MM.1S (cell line): ENCODE measurements at places on chromosomes 5 and 9.

DNA sequence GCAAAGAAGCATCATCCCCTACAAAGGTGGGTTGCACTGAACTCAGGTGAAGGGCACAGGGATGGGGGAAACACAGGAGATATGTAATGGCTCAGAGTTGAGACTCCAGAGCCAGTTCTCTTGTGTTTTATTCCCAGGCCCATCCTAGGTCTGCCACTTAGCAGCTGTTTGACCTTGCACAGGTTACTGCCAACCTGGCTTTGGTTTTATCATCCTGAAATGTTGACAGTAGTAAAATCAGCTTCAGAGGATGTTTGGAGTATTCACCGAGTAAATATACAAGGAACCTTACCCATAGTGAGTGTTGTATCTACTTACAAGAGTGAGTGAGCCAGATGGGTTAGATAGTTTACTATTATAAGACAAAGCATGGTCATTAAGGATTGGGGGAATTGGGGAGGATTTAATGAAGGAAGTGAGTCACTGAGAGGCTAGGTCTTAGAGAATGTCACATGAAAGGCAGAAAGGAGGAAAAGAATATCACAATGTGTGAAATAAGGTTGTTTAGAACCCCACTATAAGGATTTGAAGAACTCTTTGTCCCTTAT, 141.3 kb downstream of the MAN2A1 start:
- no peak for DNase-seq

DNA sequence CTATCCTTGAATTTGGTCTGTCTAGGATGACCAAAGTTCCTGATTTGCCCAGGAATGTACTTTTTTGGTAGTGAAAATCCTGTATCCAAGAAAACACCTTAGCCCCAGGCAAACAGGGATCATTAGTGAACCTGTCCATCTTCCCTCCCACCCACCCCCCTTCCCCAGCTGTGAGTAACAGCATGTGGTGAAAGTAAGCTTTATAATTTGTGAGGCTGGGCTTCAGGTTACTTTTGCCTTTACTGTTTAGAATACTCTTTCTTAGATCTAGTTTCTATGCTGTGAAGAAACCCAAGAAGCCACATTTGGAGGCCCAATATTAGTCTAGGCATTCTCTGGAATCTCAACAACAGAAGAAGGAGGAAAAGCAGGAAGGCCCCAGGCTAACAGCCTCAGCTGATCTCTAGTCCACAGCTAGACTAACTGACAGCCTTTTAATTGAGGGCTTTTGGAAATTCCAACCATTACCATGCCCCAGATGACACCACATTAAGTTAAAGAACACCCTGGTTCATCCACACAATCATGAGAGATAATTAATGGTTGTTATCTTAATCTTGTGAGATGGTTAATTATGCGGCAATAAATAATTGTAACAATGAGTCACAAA, 703.0 kb upstream of the NUDT12 start:
- no peak for DNase-seq

DNA sequence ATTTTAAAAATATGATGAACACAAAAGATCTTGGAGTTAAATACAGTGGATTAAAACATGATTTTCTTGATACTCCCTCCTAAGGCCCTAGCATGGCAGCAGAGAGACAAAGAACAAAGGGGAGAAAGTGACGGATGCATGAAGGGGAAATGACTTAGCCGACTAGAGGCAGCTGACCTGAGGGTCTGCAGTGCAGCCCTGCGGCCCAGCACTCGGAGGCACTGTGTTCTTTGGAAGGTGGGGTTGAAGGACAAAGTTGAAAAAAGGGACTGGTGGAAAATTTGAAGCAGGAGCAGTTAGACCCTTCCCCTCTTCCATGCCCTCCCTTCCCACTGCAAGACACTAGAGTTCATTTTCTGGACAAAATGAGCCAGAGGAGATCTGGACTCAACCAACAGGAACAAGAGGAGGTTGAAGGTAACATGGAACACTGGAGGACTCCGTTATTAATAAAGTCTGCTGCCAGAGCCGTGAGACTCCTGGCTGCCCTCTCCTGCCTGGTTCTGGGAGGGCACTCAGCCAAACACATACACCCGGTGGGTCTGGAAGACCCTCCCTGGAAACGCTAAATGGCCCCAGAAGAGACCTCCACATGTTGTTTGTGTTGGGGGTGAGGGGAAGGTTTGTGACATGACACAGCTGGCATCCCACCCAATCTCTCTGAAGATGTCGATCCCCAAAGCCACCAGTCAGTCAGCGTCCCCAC, 98.1 kb downstream of the JMY start:
- no peak for DNase-seq

DNA sequence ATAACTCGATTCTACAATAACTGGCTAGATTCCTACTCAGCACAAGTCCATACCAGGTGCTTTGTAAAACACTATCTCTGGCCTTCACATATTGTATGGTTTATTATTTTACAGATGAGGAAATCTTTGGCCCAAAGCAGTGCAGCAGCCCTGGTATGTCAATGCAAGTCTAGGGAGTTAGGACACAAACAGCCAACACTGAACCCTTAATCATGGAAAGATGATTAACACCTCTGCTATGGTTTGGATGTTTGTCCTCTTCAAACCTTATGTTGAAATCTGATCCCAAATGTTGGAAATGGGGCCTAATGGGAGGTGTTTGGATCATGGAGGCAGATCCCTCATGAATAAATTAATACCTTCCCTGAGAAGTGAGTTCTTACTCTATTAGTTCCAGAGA, 76.6 kb downstream of the MAPKAP1 start:
- DNase-seq, result no peak

- no peak for DNase-seq
Observed at GRCh38 chr9:118529210-118529609, 825.0 kb downstream of the TLR4 start.

DNA sequence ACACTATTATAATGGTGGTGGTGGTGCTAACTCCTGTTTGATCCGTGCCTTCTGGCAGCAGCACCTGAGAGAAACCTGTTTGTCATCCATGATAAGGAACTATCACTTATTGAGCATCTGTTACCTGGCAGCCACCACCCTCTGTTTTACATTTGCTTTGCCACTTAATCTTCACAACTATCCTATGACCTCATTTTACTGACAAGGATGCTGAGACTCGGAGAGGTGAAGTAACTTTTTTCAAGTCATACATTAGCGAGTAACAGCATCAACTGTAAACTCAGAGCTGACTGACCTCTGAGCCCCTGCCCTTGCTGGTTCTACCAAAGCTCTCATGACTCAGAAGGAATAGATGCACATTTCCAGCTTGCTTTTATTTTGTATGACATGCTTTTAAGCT, 81.1 kb downstream of the EGFLAM start:
- DNase-seq, result no peak

GRCh38 chr9:109766351-109766750, 13.6 kb upstream of the PALM2AKAP2 start:
- DNase-seq, result no peak

DNA sequence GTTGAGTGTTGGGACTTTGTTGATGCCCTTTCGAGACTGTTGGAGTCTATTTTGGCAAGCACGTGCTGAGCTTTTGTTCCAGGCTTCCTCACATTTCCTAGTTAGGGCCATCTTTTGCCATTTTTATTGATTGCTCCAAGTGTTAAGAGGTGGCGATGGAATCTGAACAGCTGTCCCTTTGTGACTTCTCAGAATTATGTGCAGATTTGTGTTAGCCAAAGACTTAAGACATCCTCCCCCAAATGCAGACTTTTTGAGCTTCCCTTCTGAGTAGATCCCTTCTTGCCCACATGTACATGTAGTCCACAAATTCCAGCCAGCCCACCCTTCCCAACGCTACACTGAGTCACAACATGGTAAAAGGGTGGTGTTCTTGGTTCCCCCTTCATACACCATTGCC, 59.2 kb downstream of the SPIN1 start:
- DNase-seq, result no peak

DNA sequence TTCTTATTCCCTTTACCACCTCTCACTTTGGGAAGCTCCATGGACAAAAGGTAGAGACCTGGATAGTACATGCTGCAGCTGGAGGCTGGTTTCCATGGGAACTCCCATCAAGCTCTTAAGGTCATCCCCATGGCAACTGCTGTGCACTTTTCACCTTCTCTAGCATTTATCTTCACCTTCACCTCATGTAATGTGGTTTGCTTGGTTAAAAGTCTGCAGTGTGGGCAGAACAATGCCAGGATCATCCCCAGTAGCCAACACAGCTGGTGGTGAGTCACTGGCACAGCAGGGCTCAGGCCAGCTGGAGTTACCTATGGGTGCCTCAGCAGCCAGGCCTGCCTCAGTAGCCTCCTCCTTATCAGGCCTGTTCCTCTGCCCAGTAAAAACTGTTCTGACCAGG, 210.5 kb downstream of the GRIA1 start:
- no peak for DNase-seq

DNA sequence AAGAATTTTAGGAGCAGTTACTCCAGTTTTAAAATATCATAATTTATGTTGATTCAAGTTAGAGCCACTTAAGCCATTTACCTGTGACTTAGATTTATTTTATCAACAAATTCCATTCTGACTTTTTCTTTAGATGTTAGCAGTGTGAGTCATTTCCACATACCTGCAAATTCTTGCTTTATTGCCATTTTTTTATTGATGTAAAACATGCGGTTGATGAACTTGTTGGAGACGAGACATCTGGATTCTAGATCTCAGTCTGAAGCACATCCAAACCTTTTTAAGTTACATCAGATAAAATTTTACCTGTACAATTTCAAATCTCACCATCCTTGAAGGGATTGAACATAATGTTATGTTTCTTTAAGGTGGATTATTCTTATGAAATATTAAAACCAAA, 240.9 kb downstream of the IRX1 start:
- DNase-seq, result no peak

- no peak for DNase-seq
Observed at GRCh38 chr5:142176255-142176654, 67.7 kb downstream of the NDFIP1 start.

DNA sequence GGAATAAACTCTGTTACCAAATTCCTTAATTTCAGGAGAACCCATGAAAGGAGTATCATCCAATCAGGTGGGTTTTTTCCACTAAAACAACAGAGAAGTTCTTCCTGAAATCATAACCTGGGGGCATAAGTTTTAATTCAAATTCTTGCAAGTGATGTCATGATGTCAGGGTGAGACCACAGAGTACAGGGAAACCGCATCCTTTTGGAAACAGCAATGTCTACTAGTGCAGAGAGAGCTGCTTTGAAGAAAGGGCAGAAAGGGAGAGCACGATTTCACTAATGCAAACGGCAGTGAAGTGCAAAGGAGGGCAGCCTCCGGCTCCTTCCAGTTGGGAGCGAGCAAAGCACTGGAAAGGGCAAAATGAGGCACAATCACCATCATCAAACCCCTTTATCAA, 20.6 kb upstream of the CMBL start:
- no peak for DNase-seq

GRCh38 chr9:115672477-115673316, 480.9 kb upstream of the PAPPA start:
- no peak for DNase-seq

GRCh38 chr9:115400796-115401195, 282.8 kb upstream of the TNC start:
- no peak for DNase-seq

GRCh38 chr9:102445181-102445747, 549.9 kb upstream of the CYLC2 start:
- peak; percentile 37 for DNase-seq

DNA sequence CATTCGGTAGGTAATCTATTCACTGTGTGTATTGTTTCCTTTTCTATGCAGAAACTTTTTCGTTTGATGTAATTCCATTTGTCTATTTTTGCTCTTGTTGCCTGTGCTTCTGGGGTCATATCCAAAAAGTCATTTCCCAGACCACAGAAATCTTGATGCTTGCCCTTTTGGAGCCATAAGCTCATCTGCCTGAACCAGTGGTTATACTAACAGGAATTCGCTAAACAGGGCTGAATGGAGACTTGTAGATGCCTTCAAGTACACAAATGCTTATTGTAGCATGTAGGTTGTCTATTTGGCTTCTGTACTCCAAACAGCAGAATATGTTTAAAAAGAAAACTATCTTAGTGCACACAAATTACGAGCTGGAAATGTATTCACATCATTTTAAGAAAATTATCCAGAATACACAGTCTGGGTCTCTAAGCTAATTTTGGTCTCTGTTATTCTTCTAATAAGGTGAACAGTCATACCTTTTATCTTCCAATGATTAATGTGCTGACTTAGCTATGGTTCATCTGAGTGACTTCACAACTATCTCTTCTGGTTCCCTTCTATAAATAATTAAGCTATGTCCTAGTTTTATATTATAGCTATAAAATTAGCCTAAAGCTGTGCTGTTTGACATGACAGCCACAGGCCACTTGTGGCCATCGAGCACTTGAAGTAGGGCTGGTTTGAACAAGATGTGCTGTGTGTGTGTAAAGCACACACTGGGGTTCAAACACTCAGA, 87.6 kb downstream of the DAPK1 start:
- DNase-seq, result no peak

DNA sequence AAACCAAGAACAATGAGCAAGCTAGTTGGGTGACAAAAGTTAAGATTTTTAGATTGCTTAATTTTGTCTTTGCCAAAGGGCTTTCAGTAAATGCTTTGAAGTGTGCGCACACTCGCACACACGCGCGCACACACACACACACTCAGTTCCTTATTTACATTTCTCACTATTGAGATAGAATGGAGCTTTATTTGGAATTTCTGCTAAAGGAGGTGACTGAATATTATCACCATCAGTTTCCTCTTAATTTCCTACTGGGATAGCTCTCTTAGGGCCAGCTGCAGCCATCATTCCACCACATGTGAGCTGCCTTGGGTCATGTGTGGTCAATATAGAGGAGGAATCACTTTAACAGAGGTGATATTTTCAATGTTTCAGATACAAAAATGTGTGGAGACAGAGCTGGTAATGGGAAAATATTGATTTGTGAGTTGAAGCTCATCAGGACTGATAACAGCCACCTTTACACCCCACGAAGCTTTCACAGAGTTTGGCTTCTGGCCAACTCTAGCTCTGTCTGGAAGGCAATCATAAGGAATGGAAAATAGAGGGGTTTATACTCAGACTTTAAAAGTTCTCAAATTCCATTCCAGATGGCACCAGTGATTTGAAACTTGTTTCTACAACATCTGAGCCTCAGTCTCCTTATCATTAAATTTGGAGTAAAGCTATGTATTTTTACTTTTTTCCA, 99.9 kb downstream of the MACIR start:
- no peak for DNase-seq

GRCh38 chr5:71699233-71699632, 19.8 kb upstream of the CARTPT start:
- no peak for DNase-seq

- no peak for DNase-seq
Observed at GRCh38 chr9:4365055-4365454, 65.2 kb upstream of the GLIS3 start.

DNA sequence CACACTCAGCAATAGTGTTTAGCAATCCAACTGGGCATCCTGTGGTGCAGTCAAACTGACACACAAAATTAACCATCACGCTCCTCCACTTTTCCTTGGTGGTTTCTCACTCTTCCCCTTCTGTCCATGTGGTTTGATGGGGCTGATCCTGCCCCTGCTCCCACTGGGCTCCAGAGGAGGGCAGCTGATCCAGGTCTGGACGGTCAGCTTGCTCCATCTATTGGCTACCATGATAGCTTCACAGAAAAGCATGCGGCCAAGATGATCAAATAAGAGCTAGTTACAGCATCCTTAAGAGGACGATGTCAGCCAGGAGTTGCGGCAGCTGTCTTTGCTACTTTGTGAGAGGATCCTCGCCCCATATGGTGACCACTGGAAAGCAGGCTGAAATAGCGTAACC, 29.6 kb upstream of the RANBP17 start:
- no peak for DNase-seq
